ENCODE measurements at places on chromosomes 16 and 17.
A peak's percentile ranks its signal among the peaks of the same experiment; 100 is the strongest.

DNA sequence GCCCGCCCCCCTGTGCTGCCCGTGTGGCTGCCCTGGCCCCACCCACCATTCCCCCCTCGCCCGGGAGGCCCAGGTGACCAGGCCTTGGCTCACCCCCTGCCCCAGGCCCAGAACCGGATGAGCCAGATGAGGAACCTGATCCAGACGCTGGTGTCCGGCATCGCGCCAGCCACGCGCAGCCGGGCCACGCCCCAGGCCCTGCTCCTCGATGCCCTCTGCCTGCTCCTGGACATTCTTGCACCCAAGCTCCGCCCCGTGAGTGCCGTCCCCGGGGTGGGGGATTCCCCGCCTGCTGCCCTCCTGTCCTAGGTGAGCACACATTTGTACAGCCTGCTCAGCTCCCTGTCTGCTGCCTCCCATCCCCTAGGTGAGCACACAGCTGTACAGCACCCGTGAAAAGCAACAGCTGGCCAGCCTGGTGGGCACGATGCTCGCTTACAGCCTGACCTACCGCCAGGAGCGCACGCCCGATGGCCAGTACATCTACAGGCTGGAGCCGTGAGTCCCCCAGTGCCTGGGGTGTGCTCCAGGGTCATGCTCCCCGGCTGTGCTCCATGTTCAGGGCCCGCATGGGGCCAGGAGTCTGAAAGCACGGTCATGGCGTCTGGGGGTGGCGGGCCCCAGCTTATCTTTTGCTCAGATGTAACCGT is 4.8 kb downstream of the GNG13 start:
- no peak for DNase-seq

- DNase-seq = no peak
Measured at GRCh38 chr17:2947588-2947950, 115.8 kb downstream of the OR1D5 start.

GRCh38 chr17:14311981-14312380 is 11.1 kb downstream of the HS3ST3B1 start:
- no peak for DNase-seq

DNA sequence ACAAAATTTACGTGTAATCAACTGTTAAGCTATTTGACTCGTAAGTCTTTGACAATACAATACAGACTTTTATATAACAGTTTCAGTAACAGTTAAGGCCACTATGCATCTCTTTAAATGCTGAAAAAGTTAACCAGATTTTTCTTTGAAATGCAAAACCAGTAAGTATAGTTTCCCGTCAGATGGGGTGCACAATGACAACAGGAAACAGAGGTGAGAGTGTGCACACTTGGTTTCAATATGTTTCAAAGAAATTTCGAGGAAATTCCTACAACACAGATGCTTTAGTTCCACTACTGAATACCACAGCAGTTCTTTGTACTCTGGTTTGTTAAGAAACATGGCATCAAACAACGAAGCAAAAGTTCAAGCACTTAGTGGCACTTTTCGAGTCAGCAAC is 48.4 kb downstream of the RNF157 start:
- no peak for DNase-seq

- no peak for DNase-seq
Measured at GRCh38 chr17:77178563-77178962, 37.8 kb downstream of the SEC14L1 start.

DNA sequence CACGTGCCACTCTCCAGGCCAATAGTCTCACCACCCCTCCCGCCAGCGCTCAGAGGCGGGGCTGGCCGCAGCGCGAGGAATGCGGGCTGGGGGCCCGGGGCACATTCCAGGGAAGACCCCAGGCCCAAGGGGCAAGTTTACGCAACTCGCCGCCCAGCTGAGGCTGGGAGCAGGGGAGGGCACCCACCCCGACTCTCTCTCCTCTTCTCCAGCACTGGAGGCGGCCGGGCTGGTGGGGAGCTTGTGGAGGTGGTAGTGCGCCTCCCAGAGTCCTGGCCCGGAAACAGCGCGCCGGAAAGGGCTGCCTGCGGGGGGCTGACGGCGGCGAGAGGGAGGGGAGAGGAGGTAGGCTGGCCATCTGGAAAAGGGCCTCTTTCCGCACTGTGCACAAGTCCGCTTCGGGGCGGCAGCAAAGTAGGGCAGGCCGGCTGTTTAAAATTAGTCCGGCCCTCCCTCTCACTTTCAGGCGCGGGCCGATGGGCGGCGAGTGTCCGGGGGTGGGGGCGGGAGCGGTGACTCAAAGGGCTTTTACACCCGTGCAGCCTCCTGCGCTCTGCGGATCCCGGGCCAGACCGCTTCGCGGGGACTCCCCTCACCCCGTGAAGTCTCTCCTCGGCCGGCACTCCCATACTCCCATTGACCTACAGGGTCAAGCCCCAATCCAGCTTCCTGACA is 1.1 kb downstream of the FHOD1 start:
- DNase-seq = peak; percentile 85

GRCh38 chr16:78535098-78535497 is 435.6 kb downstream of the WWOX start:
- DNase-seq = no peak

GRCh38 chr16:10926094-10926493 is 16.2 kb downstream of the DEXI start:
- no peak for DNase-seq

- DNase-seq = no peak
Measured at GRCh38 chr16:74053826-74054225, 242.8 kb upstream of the PSMD7 start.

DNA sequence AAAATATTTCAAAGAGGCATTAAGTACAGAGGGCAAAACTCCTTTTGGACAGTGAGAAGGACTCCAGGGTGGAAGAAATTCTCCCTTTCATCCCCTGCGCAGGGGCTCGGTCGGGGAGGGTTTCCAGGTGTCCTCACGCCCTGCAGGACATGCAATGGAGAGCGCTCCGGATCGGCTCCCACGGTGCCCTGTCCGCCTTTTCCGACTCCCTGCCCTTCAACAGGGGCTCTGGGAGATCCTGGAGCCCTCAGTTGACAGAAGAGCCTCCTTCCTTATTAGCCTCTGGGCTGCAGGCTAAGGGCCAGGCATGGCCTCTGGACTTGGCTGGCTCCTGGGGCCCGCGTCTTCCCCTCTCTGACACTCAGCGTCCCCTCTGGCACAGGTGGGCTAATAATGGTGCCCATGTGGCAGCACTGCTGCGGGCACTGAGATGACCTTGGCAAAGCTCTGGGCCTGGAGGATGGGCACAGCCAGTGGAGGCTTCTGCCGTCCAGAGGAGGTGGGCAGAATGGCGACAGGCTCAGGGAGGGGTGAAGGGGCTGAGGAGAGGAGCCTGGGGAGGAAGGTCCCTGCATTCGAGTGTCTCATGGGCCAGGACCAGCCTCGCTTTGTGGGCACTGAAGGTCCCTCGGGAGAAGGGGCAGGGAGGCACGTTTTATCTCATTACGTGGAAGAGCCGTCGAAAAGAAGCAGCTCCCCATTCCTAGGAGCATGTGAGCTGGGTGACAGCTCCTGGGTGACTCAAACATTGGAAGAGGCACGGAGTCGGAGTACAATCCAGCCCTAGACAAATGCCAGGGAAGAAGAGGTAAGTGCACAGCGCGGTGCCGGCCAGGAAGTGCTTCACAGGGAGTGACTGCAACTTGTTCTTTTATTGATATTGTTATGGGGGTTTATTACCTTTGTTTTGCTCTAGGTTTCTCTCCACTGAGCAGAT is 161.7 kb downstream of the IRF8 start:
- DNase-seq = no peak

DNA sequence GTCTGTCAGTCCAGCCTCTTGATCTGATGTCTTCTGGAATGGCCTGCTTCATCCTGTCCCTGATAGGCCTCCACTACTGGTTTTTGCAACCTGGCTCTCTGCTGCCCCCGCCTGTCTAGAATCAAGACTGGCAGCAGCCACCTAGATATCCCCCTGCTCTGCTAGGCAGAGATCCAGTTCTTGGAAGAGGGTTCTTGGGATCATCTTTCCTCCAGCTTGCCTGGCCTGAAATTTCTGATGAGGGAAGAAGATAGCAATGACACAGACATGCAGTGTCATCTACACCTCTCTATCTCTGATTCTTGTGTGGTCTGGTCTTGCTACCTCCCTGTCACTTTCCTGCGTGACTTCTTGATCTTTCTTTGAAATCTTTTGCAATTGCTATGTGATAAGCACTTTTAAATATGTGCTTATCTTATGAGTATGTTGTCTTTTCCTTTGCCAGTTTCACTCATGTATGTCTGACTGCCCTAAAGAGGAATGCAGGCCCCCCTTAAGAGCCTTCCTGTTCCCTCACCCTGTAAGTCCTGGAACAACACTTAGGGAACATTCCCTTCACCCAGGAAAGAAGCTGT is 20.3 kb upstream of the NFATC3 start:
- peak; percentile 63 for DNase-seq

- no peak for DNase-seq
Measured at GRCh38 chr16:68246666-68247065, 1.5 kb downstream of the PLA2G15 start.

DNA sequence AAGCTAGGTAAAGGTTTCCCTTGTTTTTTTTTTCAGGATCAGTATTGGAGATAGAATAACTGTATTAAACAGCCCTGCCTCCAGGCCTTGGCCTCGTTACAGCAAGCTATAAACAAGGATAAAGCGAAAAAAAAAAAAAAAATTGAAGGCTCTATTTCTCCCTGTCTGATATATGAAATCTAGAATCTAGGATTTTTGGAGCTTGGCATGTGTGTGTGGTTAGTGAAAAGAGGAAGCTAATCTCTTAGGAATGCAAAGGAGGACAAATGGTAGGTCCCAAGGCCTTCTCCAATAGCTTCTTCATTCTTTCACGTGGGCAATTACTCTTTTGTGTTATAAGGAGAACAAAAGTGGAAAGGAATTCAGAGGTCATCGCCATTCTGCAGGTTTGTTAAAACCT is 470.3 kb downstream of the TMEM114 start:
- peak; percentile 62 for DNase-seq

GRCh38 chr16:23368469-23368868 is 66.4 kb downstream of the SCNN1B start:
- peak; percentile 56 for DNase-seq

GRCh38 chr17:72476575-72476986 is 355.8 kb downstream of the SOX9 start:
- DNase-seq = no peak

- DNase-seq = no peak
Measured at GRCh38 chr16:80347002-80347401, 193.8 kb upstream of the DYNLRB2 start.

- peak; percentile 62 for DNase-seq
Measured at GRCh38 chr17:30236766-30237165, 1.3 kb upstream of the SLC6A4 start.

- DNase-seq = peak; percentile 92
Measured at GRCh38 chr17:8420041-8420934, 15.4 kb upstream of the NDEL1 start.

DNA sequence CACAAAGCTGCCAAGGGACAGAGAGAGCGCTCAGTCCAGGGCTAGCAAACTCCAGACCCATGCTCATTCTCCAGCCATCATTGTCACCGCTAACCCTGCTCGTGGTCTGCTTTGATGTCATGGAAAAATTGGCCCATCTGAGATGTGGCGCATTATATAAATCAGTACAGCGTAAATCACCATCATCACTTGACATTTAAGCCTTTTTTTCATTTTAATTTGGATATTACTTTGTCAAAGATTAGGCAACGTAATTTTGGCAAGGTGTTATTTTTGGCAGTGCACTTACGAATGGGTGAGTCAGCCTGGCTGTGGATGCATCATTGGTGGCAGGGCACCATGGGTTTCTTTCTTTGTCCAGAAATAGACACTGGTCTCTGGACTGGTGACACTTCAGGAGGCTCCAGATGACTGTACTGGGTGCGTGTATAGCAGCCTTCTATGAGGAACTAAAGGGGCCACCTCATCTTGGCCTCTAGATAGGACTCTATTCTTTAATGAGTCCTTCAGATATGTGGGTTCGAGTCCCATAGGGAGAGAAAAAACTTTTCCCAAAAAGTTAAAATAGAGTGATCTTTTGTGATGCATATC is 166.3 kb downstream of the MSI2 start:
- DNase-seq = peak; percentile 89

DNA sequence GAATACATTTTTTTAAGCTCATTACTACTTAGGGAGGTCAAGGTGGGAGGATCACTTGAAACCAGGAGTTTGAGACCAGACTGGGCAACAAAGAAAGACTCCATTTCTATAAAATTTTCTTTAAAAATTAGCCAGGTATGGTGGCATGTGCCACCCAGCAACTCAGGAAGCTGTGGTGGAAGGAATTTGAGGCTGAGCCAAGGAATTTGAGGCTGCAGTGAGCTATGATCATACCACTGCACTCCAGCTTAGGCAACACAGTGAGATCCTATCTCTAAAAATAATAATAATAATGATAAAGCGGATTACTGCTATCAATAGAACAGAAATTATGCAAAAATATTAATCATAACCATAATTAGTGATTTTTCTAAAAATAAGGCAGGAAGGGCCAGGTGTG is 170.3 kb downstream of the COPRS start:
- peak; percentile 83 for DNase-seq

GRCh38 chr17:76593959-76594358 is 8.3 kb upstream of the ST6GALNAC2 start:
- DNase-seq = no peak

GRCh38 chr16:72480911-72481310 is 309.0 kb upstream of the PMFBP1 start:
- DNase-seq = no peak

GRCh38 chr16:73086108-73086507 is 38.2 kb upstream of the ZFHX3 start:
- no peak for DNase-seq

DNA sequence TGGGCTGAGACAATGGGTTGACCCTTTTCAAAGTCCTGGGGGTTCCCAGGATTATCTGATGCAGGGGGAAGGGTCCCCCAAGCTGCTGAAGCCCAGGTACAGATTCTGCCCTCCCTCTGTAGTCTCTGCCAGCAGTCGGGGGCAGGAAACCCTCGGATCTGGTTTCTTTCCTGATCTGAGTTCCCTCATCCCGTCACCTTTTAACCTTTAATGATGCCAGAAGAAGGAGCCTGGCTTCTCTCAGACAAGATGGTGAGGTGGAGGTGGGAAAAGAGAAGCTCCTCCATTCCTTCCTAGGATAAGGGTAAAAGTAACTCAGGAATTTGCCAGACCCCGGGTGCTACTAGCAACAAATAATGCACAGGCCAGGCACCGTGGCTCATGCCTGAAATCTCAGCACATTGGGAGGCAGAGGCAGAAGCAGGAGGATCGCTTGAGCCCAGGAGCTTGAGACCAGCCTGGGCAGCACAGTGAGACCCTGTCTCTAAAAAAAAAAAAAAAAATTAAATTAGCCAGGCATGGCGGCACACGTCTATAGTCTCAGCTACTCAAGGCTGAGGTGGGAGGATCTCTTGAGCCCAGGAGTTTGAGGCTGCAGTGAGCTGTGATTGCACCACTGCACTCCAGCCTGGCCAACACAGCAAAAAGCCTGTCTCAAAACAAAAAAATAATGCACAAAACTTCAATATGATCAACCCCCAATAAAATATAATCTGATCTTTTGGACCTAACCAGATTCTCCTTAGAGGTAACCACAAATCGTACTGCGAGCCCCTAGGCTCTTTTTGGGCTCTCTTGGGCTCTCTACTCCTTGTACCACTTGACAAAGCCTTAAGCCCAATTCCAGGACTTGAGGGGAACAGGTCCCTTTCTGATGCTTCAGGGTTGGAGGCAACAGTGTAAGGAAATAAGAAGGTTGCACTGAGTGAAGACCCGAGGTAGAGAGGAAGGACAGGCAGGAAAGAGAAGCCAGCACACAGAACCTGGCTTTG is 5.7 kb downstream of the CDC42EP4 start:
- DNase-seq = no peak

GRCh38 chr17:29640981-29641642 is 18.4 kb upstream of the CORO6 start:
- DNase-seq = no peak

GRCh38 chr17:27756467-27757371 is 43.6 kb downstream of the NOS2 start:
- peak; percentile 29 for DNase-seq
